ENCODE measurements at places on chromosomes 7 and 10. TPM values are rescaled to one million over a fixed set of nuclear protein-coding genes. Genes with fewer than 3 reads are reported as not detected.

OR2A7 gene
- 1.1 TPM for total RNA-seq

P4HA1 gene
- 143 TPM for total RNA-seq

WASHC2C gene
- 69.5 TPM for total RNA-seq

RTKN2 gene
- 8.0 TPM for total RNA-seq

ZNF438 gene
- total RNA-seq = 5.0 TPM

ADRB1 gene
- total RNA-seq = not detected

FOXI2 gene
- not detected for total RNA-seq

PCGF6 gene
- total RNA-seq = 18.9 TPM

TPK1 gene
- 9.4 TPM for total RNA-seq

MASTL gene
- total RNA-seq = 13.0 TPM

- peaks cover 14% of the 10 kb centered on the region for H3K27me3 ChIP-seq
- H3K27ac ChIP-seq = no peak overlapping the region
- no peak overlapping the region for H3K4me3 ChIP-seq
Observed at GRCh38 chr7:156919132-156919713, 26.2 kb upstream of the LMBR1 start.

DNA sequence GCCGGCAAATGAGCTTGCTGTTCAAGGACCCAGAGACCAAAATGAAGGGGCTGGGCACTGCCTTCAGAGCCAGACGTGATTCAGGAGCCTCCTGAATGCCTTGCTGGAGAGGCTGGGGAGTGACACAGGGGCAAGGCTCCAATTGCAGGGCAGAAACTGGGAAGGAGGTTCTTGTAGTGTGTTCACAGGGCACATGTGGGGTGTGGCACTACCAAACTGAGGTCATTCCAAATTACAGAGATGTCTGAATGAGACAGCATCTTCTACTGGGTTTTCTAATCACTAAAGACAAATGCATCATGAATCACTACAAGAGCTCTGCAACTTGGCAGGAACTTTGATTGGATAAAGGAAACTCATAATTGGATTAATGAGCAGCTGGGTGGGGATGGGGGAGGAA lies 17.8 kb downstream of the CRTAC1 start:
- no peaks in the 10 kb centered on the region for H3K4me1 ChIP-seq
- H3K36me3 ChIP-seq = no peaks in the 10 kb centered on the region
- no peak overlapping the region for H3K4me3 ChIP-seq

GRCh38 chr10:88297103-88297502 lies 286.0 kb downstream of the RNLS start:
- no peak overlapping the region for H3K4me3 ChIP-seq
- no peak overlapping the region for H3K27ac ChIP-seq
- no peaks in the 10 kb centered on the region for H3K36me3 ChIP-seq
- peaks cover 15% of the 10 kb centered on the region for H3K4me1 ChIP-seq
- DNase-seq = no peak

GRCh38 chr7:157516911-157517781 lies 180.3 kb downstream of the DNAJB6 start:
- DNase-seq = peak; percentile 67
- H3K36me3 ChIP-seq = no peaks in the 10 kb centered on the region
- no peak overlapping the region for H3K4me3 ChIP-seq
- H3K27ac ChIP-seq = no peak overlapping the region

DNA sequence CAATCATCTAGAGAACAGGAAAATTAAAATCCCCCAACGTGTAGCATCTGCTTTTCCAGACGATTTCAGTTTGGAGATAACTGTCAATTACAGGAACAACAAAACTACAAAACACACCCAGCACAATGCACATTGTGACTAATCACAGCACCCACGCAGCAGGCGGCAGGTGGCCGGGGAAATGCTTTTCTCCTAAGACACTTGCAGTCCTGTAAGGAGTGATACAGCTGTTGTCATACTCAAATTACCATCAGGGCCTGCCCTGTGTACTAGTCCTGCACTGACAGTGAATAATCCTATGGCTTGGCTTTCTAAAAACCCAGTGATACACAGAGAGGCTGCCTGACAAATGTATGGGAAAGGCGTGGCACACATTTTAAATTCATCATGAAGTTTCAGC lies 37.8 kb downstream of the COBL start:
- H3K4me3 ChIP-seq = no peak overlapping the region
- H3K27ac ChIP-seq = no peak overlapping the region
- H3K36me3 ChIP-seq = no peaks in the 10 kb centered on the region
- H3K4me1 ChIP-seq = no peaks in the 10 kb centered on the region
- no peak for DNase-seq

- peaks cover 45% of the 10 kb centered on the region for H3K27me3 ChIP-seq
- no peaks in the 10 kb centered on the region for H3K36me3 ChIP-seq
- peak; percentile 93 for DNase-seq
- peaks cover 38% of the 10 kb centered on the region for H3K4me1 ChIP-seq
- H3K27ac ChIP-seq = peak overlapping the region; percentile 44
Observed at GRCh38 chr10:114632869-114633715, 25.0 kb downstream of the ABLIM1 start.

GRCh38 chr10:28644647-28645046 lies 32.7 kb upstream of the BAMBI start:
- no peak overlapping the region for H3K27ac ChIP-seq
- no peaks in the 10 kb centered on the region for H3K36me3 ChIP-seq
- no peak overlapping the region for H3K4me3 ChIP-seq
- H3K4me1 ChIP-seq = no peaks in the 10 kb centered on the region
- H3K27me3 ChIP-seq = no peaks in the 10 kb centered on the region

- DNase-seq = no peak
- H3K36me3 ChIP-seq = no peaks in the 10 kb centered on the region
- H3K4me1 ChIP-seq = no peaks in the 10 kb centered on the region
- no peak overlapping the region for H3K4me3 ChIP-seq
Observed at GRCh38 chr10:67476201-67476600, 219.8 kb downstream of the CTNNA3 start.

DNA sequence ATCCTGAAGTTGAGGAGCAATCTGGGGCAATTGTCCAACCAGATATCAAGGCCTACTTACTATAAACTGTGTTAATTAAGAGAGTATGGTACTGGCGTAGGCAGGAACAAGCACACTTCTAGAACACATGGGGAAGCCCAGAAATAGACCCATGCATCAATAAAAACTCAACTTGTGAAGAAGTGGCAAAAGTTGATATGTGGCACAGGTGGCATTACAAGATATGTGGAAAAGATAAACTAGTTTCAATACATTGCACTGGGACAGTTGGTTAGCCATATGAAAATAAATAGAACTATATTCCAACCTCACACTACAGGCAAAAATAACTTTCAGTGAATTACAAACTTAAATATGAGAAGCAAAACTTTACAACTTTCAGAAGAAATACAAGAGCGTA lies 828.7 kb upstream of the LRRN3 start:
- H3K27me3 ChIP-seq = no peaks in the 10 kb centered on the region
- DNase-seq = no peak
- no peaks in the 10 kb centered on the region for H3K36me3 ChIP-seq
- H3K4me3 ChIP-seq = no peak overlapping the region
- no peak overlapping the region for H3K27ac ChIP-seq
- no peaks in the 10 kb centered on the region for H3K4me1 ChIP-seq

GRCh38 chr10:101694674-101695403 lies at the start of gene FBXW4:
FBXW4 (minus strand) TSS chr10:101695170; CDS start chr10:101695105, 65 bp downstream.
- peak within 1 kb of the TSS; percentile 93 for H3K27ac ChIP-seq
- peaks cover 16% of the 10 kb centered on the region for H3K4me1 ChIP-seq
- no peaks in the 10 kb centered on the region for H3K36me3 ChIP-seq
- DNase-seq = peak; percentile 89

- H3K4me1 ChIP-seq = no peaks in the 10 kb centered on the region
- H3K27me3 ChIP-seq = no peaks in the 10 kb centered on the region
- H3K4me3 ChIP-seq = no peak overlapping the region
- no peaks in the 10 kb centered on the region for H3K36me3 ChIP-seq
Observed at GRCh38 chr7:16563281-16564022, 36.8 kb downstream of the LRRC72 start.

GRCh38 chr7:51344406-51345138 lies 28.0 kb upstream of the COBL start:
- no peaks in the 10 kb centered on the region for H3K27me3 ChIP-seq
- H3K4me1 ChIP-seq = no peaks in the 10 kb centered on the region
- H3K4me3 ChIP-seq = no peak overlapping the region
- H3K27ac ChIP-seq = no peak overlapping the region

DNA sequence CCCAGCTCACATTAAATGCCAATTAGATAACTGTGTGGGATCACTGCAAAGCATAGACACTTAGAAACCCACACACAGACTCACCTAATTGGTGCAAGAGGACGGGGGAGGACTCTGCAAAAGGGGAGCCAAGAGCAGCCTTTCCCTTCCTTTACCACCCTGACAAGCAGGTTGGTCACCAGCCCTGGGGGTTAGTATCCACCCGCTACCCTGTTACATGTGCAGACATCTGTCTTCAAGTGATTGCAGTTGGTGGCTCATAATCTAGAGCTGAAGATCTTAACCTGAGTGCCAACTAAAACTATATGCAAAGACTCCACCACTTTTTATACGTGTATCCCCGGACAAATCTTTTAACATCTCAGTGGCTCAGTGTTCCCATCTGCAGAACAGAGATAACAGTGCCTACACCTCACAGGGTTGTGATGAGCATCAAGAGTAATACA lies 56.9 kb downstream of the SORBS1 start:
- no peaks in the 10 kb centered on the region for H3K27me3 ChIP-seq
- DNase-seq = no peak
- no peaks in the 10 kb centered on the region for H3K4me1 ChIP-seq

GRCh38 chr10:73207883-73208282 lies 39.2 kb downstream of the DNAJC9 start:
- no peak for DNase-seq
- H3K27ac ChIP-seq = no peak overlapping the region
- H3K4me1 ChIP-seq = no peaks in the 10 kb centered on the region
- H3K4me3 ChIP-seq = no peak overlapping the region

- no peaks in the 10 kb centered on the region for H3K27me3 ChIP-seq
- H3K4me3 ChIP-seq = no peak overlapping the region
- no peak for DNase-seq
- no peak overlapping the region for H3K27ac ChIP-seq
- H3K4me1 ChIP-seq = no peaks in the 10 kb centered on the region
Observed at GRCh38 chr7:88789480-88790064, 6.0 kb downstream of the TEX47 start.

DNA sequence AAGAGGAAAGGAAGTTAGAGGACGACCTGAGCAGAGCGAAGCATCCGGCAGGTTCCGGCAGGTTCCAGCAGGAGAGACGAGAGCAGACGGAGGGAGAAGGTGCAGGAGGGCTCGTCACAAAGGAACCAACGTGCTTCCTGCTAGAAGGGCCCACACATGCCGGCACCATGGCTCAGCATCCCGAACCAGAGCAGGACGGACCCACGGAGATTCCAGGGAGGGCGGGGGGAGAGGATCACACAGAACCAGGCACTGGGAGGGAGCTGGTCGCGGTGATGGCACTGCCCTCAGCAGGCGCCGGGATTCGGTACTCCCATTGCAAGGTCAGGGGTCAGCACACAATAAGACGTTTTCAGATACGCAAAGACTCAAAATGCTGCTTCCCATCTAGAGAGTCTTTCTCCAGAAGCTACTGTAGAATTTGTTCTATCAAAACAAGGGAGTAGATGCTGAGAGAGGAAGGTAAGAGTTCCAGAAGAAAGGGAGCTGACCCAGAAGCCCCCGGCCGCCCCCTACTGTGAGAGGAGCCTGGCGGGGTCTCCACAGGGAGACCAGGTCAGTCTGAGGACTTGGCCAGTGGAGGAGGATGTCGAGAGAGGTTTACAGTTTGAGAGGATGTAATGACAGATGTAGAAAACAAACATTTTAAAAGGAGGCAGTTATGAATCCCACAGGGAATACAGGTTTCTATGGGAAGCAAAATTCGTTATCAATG lies 23.6 kb upstream of the PWWP2B start:
- H3K36me3 ChIP-seq = no peaks in the 10 kb centered on the region
- DNase-seq = peak; percentile 60

DNA sequence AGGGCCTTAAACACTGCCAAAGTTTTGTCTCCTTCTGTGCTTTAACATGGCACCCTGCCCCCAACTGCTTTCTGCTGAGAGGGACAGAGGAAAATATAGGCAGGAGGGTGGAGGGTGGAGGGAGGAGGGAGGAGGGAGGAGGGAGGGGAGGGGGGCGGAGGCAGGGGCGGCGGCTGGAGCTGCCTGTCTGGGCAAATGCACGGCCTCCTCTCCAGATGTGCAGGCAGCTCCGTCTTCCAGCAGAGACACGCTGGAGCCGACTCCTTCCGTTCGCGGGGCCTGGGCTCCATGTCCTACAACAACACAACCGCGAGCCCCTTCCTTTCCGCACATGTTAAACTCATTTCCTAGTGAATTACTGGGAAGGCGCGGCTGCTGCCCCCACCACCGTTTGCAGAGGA lies 14.2 kb downstream of the EBF3 start:
- H3K36me3 ChIP-seq = no peaks in the 10 kb centered on the region
- peak overlapping the region; percentile 60 for H3K4me3 ChIP-seq
- H3K4me1 ChIP-seq = peaks cover 72% of the 10 kb centered on the region
- peak; percentile 87 for DNase-seq

GRCh38 chr10:30052062-30052461 lies 7.3 kb downstream of the JCAD start:
- no peak overlapping the region for H3K27ac ChIP-seq
- DNase-seq = peak; percentile 69
- no peaks in the 10 kb centered on the region for H3K27me3 ChIP-seq
- peaks cover 9% of the 10 kb centered on the region for H3K36me3 ChIP-seq
- peaks cover 36% of the 10 kb centered on the region for H3K4me1 ChIP-seq

- H3K4me3 ChIP-seq = no peak overlapping the region
- H3K27me3 ChIP-seq = no peaks in the 10 kb centered on the region
- no peaks in the 10 kb centered on the region for H3K36me3 ChIP-seq
- no peaks in the 10 kb centered on the region for H3K4me1 ChIP-seq
Observed at GRCh38 chr10:23384364-23384763, 39.8 kb upstream of the C10orf67 start.

- H3K4me3 ChIP-seq = no peak overlapping the region
- DNase-seq = no peak
- no peaks in the 10 kb centered on the region for H3K27me3 ChIP-seq
- no peaks in the 10 kb centered on the region for H3K36me3 ChIP-seq
- no peak overlapping the region for H3K27ac ChIP-seq
Observed at GRCh38 chr10:1654247-1654646, 83.1 kb downstream of the ADARB2 start.

GRCh38 chr7:157439149-157439548 lies 102.3 kb downstream of the DNAJB6 start:
- H3K4me3 ChIP-seq = no peak overlapping the region
- DNase-seq = peak; percentile 30
- H3K27me3 ChIP-seq = no peaks in the 10 kb centered on the region
- H3K4me1 ChIP-seq = no peaks in the 10 kb centered on the region
- no peaks in the 10 kb centered on the region for H3K36me3 ChIP-seq
- no peak overlapping the region for H3K27ac ChIP-seq

- H3K36me3 ChIP-seq = peaks cover 4% of the 10 kb centered on the region
- no peak for DNase-seq
- H3K4me1 ChIP-seq = peaks cover 19% of the 10 kb centered on the region
Observed at GRCh38 chr7:93146036-93146435, 2.1 kb downstream of the SAMD9L start.
